Activated naive CD4-positive, alpha-beta T cell (primary cell): ENCODE measurements at places on chromosomes 5 and 9.

DNA sequence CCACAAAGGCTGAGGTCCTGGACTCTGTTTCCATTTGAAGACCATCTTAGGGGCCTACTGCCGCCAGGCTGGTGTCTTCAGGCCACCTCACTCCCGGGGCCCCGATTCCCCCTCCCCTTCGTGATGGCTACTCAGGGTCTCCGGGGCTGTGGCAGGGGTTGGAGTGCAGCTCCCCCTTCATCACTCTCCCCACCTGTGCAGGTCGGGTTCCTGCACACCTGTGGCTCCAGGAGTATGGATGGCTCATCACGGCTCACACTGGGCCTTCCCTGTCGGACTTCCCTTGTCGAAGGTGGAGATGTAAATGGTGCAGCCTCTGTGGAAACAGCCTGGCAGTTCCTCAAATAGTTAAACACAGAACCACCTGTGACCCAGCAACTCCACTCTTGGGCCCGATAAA lies 11.9 kb downstream of the LCN9 start:
- no peak for DNase-seq

GRCh38 chr5:134439210-134439654 lies 27.6 kb upstream of the CDKN2AIPNL start:
- DNase-seq, result no peak

GRCh38 chr5:55021821-55022220 lies 2.2 kb upstream of the GZMK start:
- DNase-seq, result no peak

DNA sequence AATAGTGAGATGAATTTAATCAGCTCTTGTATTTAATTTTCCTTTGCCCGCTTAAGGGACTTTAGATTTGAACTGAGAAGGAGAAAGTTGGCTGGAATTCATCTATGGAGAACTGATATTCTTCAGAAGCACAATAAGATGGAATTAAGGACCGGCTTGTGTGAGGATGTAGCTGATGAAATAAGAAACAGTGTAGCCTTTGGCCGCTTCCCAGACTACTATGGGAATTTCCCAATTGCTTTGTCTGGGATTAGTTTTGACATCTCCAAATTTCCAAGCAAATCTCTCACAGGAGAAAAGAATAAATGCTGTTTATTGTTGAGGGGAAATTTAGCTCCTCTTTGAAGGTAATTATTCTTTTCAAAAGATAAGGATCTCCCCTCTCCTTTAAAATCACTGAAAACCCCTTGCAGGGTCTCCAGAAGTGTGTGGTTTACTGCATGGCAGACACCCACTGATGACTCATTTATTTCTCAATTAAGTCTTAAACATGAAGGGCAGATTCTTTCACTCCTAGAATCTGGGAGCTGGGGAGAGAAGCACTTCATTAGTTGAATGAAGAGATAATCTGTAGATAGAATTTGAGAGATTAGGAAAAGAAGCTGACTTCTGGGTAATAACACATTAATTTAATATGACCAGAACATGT lies 606.5 kb upstream of the ADAMTS16 start:
- no peak for DNase-seq

- DNase-seq, result no peak
Measured at GRCh38 chr5:157594675-157595459, 19.3 kb upstream of the ADAM19 start.
